ENCODE measurements at places on chromosomes 3 and 15.

DNA sequence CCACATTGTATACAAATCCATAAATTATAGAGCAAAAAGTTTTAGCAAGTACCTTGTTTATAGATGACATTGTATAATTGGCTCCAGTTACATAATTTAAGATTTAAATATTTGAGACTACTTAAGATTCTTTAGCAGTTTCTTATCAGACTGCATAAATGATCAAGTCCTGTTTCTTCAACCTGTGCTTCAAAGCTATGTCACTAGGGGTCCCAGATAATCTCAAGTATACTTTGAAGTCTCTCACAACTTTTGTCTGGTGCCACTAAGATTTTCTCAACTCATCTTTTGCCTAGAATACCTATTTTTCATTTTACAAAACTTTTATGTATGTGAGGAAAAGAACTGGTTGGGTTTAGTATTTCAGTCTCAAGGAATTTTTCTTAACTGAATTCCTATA lies 205.5 kb downstream of the STAG1 start:
- H3K27ac ChIP-seq, result no peak overlapping the region
- H3K4me3 ChIP-seq, result no peak overlapping the region
- no peaks in the 10 kb centered on the region for H3K36me3 ChIP-seq
- H3K4me1 ChIP-seq, result no peaks in the 10 kb centered on the region

DNA sequence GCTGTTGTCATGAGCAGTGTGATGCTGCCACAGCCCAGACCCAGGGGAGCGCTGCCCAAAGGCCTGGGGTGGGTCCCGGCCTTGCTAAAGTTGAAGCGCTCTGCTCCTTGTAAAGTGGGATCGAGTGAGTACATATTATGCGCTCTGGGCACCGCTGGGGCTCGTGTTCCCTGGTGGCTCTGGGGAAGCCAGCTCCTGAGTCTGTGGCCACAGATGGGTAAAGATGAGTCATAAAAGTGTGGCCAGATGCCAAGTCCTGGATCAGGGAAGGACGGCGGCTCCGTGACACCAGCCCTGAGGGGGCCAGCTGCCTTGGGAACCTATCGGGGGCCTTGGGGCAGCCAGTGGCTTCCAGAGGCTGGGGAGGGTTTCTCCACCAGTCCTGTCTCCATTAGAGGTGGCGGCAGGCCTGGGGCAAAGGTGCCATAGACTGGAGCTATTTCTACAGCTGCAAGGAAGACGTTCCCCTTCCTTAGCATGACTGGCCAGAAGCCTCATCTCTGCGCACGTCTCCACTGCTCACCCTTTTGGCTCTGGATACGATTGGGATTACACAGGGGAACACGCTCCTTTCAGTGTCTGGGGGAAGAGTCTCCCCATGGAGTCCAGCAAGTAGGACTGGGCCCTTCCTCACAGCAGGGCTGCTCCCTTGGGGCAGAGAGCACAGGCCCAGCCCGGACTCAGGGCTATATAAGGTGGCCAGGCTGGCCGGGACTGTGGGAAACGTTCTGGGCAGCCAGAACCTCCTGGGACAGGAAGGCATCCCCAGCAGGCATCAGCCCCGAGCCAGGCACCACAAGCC lies 1.2 kb upstream of the ITIH4 start:
- no peaks in the 10 kb centered on the region for H3K27me3 ChIP-seq
- no peaks in the 10 kb centered on the region for H3K4me1 ChIP-seq
- DNase-seq, result no peak
- no peaks in the 10 kb centered on the region for H3K36me3 ChIP-seq
- H3K27ac ChIP-seq, result no peak overlapping the region
- no peak overlapping the region for H3K4me3 ChIP-seq

DNA sequence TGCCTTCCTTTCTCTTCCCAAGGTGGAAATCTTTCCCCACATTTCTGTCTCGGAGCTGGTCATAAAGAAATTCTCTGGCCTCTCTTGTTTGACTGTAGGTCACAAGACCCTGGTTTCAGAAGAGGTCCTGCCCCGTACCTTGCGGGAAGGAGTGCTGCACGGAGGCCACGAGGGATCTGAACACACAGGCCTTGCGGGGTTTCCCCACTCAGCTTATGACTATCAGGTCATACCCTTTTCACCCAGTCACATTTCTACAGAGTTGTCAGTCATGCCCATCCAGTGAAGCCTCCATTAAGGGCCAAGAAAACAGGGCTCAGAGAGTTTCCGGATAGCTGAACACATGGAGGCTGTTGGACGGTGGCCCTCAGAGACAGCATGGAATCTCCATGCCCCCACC lies 54.7 kb upstream of the ATP13A3 start:
- no peak overlapping the region for H3K4me3 ChIP-seq
- H3K27me3 ChIP-seq, result no peaks in the 10 kb centered on the region
- no peaks in the 10 kb centered on the region for H3K36me3 ChIP-seq
- DNase-seq, result no peak
- H3K27ac ChIP-seq, result no peak overlapping the region

GRCh38 chr3:69309814-69310213 lies 76.1 kb downstream of the FRMD4B start:
- H3K4me3 ChIP-seq, result no peak overlapping the region
- H3K27me3 ChIP-seq, result no peaks in the 10 kb centered on the region
- H3K36me3 ChIP-seq, result no peaks in the 10 kb centered on the region
- no peak for DNase-seq

DNA sequence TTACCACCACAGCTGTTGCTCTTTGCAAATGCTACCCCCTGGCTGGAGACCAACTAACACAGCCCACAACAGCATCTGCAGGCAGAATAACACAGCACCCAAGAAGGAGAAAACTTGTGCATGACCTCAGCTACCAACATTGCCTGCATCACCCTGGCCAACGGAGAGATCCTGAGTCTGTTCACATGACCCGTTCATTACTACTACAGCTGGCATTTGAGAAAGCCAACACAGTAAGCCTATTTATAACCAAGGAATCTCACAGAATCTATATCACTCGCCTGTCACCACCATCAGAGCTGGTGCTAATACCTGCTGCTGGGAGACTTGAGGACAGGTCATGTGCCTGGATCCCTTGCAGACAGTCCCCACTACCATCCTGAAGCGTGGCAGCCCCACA lies 215.2 kb downstream of the POLQ start:
- no peak overlapping the region for H3K4me3 ChIP-seq
- H3K27ac ChIP-seq, result no peak overlapping the region
- no peak for DNase-seq
- no peaks in the 10 kb centered on the region for H3K36me3 ChIP-seq
- no peaks in the 10 kb centered on the region for H3K27me3 ChIP-seq
- no peaks in the 10 kb centered on the region for H3K4me1 ChIP-seq

All from iPS DF 6.9 (cell line).